H4 (cell line): ENCODE measurements at places on chromosomes 1 and 21. TPM values are rescaled to one million over a fixed set of nuclear protein-coding genes. Genes with fewer than 3 reads are reported as not detected.
A peak's percentile ranks its signal among the peaks of the same experiment; 100 is the strongest.

DNA sequence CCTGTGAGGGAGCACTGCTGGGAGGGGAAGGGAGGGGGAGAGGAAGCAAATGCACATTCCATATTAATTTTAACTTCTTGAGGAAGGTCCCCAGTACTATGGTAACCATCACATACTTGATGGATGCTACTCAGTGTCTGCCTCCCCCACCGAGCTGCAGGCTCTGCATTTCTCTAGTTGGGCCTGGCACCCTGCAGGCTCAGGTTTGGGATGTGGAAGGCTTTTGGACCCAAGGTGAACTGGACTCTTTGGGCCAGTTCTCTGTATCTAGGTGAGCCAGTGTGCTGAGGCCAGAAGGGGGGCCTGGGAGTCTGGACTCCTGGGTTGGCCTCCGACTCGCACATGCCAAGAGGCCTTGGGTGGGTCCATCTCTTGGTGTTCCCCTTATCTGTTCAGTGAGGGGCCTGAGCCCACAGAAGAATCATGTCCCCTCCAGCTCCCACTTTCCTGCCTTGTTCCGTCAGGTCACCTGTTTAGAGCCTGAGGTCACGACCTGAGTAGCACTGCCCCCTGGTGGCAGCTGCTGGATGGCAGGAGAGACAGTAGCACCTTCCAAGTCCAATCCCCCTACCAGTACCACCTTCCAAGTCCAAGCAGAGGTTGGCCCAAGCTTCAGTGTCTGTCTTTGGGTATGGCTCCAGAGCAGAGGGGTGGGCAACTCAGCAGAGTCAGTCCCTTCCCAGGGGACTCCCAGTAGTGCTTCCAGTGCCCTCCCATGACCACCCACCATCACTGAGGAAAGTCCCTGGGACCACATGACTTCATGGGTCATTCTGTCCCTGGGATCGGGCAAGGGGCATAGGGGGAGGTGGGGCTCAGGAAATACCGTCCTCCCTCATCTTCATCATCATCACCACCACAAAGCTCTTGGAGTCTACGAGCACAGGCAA lies 241.8 kb downstream of the TRABD2B start:
- DNase-seq: peak; percentile 30

GRCh38 chr1:93959413-93959812 lies 50.2 kb upstream of the GCLM start:
- no peak for DNase-seq

DNA sequence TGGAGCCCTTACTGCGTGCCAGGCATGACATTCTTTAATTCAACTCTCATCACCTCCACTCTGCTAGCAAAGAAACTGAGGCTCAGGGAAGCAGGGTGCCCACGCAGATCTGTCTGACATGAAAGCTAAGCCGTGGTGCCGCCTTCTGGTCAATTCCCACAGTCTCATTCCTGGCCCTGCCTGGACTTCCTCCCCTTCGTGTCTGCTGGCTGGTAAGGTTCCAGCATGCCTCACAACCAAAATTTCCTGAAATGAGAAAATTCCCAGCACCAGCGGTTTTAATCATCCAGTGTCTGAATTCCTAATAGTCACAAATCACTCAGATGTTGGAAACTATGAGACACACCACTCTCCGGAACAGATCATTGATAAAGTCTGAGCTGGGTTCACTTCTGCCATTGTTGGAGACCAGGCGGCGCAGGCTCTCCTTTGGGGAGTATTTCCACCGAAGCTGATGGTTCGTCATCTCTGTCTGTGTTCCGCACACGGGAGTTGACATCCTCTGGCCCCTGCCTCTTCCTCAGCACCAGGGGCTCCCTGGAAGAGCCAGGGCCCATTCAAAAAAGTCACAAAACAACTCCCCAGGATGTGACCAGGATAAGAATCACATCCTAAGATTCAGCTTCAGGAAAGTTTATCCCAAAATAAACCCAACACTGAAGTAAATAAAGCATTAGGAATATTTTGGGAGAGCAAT lies 167.7 kb downstream of the PLPP3 start:
- no peak for DNase-seq

GRCh38 chr1:224730965-224731364 lies 114.8 kb downstream of the CNIH3 start:
- no peak for DNase-seq

- DNase-seq: no peak
These were observed 49.7 kb upstream of the ACTRT2 start for GRCh38 chr1:2971609-2972008.

DNA sequence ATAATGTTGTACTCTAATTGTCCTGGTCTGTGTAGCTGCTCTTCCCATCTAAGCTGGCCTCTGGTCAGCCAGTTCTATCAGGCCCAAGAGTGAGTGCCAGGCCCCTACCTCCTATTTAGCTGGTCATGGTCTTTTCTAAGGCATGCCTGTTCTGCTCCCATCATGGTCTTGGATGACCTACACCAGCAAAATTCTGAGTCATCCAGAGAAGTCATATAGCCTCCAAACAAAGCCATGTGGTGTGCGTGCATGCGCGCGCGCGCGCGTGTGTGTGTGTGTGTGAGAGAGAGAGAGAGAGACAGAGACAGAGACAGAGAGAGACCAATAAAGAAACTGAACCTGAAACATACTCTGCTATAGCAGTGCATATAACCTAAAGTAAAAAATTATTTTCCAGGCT lies 254.4 kb downstream of the BRINP2 start:
- no peak for DNase-seq

- DNase-seq: no peak
These were observed 216.1 kb downstream of the USH2A start for GRCh38 chr1:216207154-216207553.

DNA sequence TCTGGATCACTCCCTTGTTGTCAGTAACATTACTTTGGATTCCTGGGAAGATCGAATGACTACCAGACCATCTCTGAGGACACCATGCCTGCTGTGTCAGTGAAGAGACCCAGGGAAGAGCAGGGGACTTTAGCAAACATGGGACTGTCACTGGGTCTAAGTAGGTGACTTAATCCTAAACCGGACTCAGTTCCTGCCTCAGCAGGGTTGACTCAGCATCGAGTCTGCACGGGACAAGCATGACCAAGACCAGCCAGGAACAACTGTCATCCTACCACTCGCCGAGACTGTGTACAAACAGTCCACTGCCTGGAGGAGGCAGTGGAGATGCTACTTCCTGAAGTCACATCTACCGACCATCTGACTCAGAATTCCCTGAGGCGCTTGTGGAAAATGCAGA lies 53.2 kb upstream of the RAB4A start:
- DNase-seq: peak; percentile 55

DNA sequence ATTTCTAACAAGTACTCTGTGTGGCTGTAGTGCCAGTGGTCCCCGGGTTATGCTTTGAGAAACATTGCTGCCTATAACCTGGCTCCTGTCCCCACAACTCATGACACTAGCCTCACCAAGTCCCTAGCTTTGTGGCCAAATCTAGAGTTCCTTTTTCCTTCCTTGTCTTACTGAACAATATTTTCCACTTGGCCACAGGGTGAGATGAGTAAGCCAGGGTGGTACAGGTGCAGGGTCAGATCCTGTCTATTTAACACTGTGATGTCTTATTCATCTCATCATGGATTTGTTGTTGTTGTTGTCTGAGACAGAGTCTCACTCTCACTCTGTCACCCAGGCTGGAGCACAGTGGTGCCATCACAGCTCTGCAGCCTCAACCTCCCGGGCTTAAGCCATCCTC lies 18.6 kb downstream of the ARMH1 start:
- no peak for DNase-seq

DNA sequence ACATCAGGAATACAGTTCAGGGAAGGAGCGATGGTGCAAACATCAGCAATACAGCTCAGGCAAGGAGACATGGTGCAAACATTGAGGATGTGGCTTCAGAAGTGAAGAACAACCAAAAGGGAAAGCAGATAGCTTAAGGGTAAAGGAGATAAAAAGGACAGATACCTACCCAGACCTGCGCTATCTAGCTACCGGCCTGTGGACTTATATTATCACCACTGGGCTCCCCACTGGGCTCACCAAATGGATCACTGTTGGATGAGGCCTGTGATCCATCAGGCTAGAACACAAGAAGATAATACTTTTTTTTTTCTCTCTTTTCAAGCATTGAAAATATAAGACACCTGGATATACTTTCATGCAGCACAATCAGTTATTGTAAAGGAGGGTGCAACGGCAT lies 44.7 kb upstream of the C8B start:
- DNase-seq: no peak

- no peak for DNase-seq
These were observed 227.2 kb downstream of the ATG4C start for GRCh38 chr1:63010913-63011660.

DNA sequence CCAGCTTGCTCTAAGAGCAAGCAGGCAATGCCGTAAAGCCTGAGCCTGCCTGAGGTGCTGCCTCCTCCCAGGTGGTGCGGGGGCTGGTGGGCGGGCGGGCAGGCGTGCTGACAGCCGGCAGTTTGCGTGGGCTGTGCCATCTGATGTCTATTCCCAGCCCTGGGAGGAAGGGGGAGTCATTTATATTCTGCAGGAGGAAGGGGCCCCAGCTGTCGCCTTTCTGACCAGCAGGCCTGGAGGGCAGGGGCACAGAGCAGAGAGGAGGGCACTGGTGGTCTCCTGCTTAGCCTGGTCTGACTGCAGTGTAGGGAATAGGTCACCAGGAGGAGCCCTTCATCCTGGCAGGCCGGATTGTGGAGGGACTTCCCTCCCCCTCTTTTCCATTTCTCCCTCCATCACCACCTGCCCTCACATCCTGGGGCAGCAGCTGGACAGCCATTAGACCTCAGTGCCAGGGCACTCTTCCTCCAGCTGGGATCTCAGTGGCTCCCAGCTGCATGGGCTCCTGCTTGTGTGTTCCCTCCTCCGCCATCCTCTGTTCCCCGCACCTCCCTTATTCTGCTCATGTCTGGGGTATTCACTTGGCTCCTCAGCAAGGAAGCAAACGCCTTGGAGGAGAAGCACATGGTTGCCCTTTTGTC lies 4.4 kb downstream of the CYB561D1 start:
- no peak for DNase-seq

- DNase-seq: no peak
These were observed 30.3 kb downstream of the SPATA17 start for GRCh38 chr1:217661407-217661806.

- no peak for DNase-seq
These were observed 300.3 kb downstream of the TTLL7 start for GRCh38 chr1:83698644-83699043.

DNA sequence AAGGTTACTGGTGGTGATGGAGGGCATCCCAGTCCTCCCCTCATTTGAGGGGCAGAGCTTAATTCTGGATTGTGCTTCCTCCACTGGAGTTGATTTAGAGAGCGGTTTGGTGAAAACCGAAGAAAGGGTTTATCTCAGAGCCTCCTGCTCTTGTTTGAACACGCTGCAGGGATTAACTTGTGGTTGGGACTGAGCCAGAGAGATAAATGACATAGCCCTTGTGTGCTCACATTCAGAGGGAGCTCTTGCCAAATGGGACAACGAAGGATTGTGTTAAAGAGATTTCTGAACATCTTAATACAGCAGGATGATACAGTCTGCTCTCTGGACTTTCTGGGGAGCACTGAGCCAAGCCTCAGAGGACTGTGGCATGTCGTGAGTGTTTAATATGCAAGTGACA lies 308.2 kb downstream of the DISC1 start:
- DNase-seq: peak; percentile 62

DNA sequence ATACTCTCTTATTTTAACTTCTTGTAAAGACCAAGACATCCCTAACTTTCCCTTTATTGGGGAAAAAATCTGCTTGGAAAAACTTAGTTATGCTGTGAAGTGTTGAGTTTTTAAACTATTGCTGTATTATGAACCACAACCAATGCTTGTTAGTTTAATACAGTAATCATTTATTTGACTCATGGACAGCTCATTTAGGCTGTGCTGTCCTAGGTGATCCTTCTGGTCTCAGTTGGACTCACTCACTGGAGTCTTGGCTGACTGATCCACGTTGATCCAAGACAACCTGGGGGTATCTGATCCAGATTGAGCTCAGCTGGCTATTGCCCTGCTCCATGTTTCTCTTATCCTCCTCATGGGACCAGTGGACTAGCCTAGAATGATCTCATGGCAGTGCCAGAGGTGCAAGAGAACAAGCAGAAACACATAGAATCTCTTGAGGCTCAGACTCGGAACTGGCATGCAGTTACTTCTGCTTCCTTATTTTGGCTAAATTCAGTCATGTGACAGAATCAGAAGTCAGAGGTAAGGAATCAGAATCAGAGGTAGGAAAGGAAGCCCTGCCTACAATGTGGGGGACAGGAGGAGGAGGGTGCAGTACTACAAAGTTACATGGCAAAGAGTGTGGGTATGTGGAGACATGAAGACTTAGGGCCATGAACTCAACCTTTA lies 156.5 kb downstream of the FGGY start:
- no peak for DNase-seq

- DNase-seq: no peak
These were observed 4.1 kb downstream of the PLEKHN1 start for GRCh38 chr1:970242-970972.

GRCh38 chr1:170547255-170547654 lies 15.3 kb downstream of the GORAB start:
- DNase-seq: no peak

GRCh38 chr21:26281506-26281905 lies 110.9 kb upstream of the APP start:
- no peak for DNase-seq

DNA sequence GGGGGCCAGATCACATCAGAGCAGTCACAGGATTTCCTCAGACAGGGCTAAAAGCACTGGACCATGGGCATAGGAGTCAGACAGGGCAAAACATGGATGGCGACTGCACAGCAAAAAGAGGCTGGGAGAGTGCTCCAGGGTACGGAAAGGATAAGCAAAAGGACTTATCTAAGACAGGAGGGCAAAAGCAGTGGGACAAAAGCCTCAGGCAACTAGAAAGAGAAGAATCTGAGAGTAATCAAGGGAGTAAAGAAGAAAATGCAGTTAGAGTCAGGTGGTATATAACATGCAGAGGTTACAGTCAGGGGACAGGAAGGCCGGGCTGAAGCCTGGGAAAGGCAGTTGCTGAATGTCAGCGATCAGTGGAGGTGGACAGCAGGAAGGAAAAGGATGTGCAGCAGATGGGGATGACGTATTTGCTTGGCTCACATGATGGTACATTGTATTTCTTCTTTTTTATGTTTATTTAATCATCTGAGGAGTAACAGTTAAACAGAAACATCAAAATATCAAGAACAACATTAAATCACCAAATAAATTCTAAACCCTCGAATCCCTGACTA lies 63.1 kb upstream of the CNN3 start:
- DNase-seq: no peak

GRCh38 chr1:212062832-212063438 lies 27.4 kb downstream of the DTL start:
- peak; percentile 41 for DNase-seq

GRCh38 chr1:5907966-5908365 lies 84.3 kb downstream of the NPHP4 start:
- DNase-seq: no peak

Gene STIL
- total RNA-seq: 34.3 and 44.2 TPM in 2 replicates

Gene C4BPA
- 0.15 TPM in 1 of 2 replicates, not detected in the other for total RNA-seq

Gene OR2G6
- total RNA-seq: not detected in 2 replicates

Gene FAM167B
- 0.56 TPM in 1 of 2 replicates, not detected in the other for total RNA-seq

Gene EPHB2
- total RNA-seq: 55.5 and 70.9 TPM in 2 replicates

Gene LAPTM5
- 0.10 TPM in 1 of 2 replicates, not detected in the other for total RNA-seq

Gene SELENBP1
- 3.3 and 5.8 TPM in 2 replicates for total RNA-seq

Gene FAM78B
- 0.31 and 0.72 TPM in 2 replicates for total RNA-seq

Gene PPIAL4G
- total RNA-seq: not detected in 2 replicates
